Stimulated activated CD4-positive, alpha-beta T cell treated with anti-CD3 and anti-CD28 coated beads, Interleukin-2, amount 100 ng/mL, for 48 hours (primary cell): ENCODE measurements at places on chromosomes 11 and 22.

GRCh38 chr11:126122863-126123262, 60.2 kb upstream of the CDON start:
- no peak for DNase-seq

- no peak for DNase-seq
These were observed 10.0 kb upstream of the RELT start for GRCh38 chr11:73366265-73366610.

DNA sequence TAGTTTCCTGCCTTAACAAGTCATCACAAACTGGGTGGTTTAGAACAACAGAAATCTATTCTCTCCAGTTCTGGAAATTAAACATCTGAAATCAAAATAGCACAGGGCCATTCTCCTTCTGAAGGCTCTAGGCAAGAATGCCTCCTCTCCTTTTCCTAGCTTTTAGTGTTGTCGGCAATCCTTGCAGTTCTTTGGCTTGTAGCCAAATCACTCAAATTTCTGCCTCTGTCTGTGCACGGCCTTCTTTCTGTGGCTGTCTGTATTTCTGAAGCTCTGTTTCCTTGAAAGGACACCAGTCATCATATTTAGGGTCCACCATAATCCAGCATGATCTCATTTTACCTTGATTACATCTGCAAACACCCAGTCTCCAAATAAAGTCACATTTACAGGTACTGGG, 795.5 kb downstream of the METTL15 start:
- no peak for DNase-seq

DNA sequence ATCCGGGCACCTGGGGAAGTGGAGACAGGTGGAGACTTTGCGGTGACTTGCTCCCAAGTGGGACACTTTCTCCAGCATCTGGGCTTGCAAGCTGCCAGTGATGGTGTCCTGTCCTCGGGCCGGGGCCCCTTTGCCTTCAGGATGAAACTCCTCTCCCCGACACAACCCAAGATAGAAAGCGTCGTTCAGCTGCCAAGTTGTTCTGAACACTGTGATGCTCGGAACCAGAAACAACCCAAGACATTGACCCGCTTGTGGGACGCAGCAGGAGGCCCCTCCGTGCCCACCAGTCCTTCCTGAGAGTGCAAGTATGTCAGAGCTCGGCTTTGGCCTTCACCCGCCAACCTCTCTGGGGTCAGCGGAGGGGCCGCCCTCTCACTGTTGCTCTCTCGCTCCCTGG, 31.3 kb downstream of the LINC01488 start:
- DNase-seq = no peak

- DNase-seq = no peak
These were observed 25.1 kb upstream of the FXYD6 start for GRCh38 chr11:117901601-117902000.

DNA sequence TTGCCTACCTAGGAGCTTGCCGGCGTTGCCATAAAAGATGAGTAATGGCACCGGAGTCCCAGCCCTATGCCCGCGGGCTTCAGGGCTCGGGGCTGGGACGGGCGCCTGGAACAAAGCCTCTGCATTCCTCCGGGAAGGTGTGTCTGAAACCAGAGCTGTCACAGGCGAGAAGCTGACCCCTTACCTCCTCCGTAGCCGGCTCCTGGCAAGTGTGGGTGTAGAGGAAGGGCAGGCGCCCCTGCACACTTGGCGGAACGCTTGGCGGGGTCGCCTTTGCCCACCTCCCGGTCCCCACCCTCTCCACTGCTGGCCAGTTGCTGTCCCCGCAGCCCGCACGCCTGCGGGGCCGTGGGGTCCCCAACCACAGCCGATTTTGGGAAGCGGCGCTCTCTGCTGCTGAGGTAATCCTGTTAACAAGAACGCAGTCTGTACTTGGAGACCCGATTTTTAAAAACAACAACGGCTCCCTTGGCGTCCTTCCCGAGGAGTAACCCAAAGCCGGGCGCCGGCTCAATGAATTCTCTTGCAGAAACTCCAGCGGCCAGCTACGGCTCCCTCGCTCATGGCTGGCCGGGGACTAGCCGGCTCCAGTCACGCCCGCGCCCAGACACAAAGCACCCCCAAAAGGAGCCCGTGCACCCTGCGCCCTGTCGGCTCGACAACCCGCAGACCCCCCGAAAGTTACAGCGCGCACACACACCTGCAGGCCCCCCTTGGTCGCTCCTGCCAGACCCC, 89.2 kb downstream of the PLEKHA7 start:
- DNase-seq = no peak

DNA sequence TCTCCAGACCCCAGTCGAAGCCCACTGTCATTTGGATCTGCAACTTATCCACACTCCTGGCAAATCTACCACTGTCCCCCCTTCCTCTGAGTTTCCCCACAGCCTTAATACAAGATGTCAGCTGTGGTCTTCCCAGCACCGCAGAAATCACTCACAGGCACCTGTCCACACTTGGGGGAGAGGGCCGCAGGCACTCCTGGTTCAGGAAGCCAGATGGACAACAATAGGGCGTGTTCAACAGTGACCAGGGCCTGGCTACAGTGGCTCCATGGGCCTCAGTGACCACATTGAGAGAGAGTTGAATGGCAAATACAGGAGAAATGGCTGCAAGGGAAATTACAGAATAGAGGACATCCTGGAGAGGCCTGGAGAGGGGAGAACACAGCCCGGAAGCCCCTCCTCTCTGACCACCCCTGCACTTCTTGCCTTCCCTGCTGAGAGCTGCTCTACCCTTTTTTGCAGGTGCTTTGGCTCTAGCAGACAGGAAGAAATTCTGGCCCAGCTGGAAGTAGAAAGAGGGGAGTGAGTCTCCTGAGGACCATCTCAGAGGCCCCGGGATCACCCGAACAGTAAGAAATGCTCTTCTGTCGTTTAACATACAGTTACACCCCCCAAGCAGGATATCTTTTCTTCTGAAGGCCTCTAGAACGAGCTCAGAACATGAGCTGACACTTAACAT, 164.6 kb downstream of the FEZ1 start:
- DNase-seq = no peak

DNA sequence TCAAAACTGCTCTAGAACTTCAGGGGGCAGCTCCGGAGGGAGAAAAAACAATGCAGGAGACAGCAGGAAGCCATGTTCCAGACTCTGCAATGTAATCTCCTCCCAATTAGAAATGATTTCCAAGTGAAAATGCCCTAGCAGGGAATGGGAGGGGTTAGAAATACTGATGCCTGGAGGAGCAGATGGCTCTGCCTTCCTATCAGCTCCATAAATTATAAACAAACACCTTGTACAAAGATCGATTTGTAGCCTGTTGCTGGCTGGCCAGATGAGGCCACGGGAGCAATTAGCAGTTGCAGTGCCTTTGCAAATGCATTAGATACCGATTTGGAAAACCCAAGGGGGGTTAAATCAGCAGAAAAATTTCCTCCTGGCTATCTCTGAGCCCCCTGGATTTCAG, 46.6 kb upstream of the CHRM4 start:
- no peak for DNase-seq

GRCh38 chr11:108875134-108875533, 210.3 kb downstream of the DDX10 start:
- DNase-seq = no peak

DNA sequence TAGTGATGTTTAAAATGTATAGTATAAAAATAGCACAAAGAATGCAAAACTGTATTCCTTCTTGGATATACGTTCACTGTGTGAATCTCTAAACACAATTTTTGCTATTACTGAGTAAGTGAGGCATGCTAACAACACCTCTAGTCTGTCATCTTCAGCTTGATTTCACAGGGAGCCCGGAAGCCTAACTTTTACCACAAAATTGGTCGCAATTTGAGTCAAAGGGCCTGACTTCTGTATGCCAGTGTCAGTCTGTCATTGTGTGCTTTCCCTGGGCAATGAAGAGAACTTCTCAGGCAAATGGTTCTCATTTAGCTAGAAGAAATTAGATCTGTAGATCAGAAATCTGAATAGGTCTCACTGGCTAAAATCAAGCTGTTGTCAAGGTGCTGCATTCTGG, 1059.5 kb downstream of the FAM181B start:
- DNase-seq = no peak

GRCh38 chr22:46031066-46031465, 54.1 kb upstream of the WNT7B start:
- DNase-seq = no peak

DNA sequence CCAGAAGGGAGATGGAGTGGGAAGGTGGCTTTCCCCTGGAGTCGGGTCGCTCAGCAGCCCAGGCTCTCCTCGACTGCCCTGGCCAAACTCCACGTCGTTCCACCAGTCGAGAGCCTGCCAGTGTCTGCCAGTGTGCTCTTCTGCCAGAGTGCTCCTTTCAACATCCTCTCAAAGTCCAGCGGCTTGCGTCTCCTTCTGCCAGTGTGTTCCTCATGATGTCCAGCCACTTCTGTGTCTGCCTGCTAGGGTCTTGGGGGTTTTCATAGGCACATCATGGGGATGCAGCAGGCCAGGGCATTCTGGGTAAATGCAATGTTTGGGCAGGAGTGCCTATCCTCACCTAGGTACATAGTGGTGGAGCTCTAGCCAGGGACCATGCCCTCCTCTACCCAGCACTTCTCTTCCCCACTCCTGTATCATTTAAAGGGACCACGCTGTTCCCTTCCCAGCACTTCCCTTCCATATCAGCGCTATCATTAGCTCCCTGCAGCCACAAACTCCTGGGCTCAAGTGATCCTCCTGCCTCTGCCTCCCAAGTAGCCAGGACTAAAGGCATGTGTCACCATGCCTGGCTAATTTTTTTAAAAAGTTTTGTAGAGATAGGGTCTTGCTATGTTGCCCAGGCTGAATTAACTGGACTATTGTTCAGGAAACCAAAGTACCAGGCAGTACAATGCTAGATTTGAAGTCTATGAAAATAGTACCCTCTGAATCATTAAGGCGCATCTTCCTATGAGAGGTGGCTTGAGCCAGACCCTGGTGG, 62.9 kb upstream of the CLDN5 start:
- no peak for DNase-seq

DNA sequence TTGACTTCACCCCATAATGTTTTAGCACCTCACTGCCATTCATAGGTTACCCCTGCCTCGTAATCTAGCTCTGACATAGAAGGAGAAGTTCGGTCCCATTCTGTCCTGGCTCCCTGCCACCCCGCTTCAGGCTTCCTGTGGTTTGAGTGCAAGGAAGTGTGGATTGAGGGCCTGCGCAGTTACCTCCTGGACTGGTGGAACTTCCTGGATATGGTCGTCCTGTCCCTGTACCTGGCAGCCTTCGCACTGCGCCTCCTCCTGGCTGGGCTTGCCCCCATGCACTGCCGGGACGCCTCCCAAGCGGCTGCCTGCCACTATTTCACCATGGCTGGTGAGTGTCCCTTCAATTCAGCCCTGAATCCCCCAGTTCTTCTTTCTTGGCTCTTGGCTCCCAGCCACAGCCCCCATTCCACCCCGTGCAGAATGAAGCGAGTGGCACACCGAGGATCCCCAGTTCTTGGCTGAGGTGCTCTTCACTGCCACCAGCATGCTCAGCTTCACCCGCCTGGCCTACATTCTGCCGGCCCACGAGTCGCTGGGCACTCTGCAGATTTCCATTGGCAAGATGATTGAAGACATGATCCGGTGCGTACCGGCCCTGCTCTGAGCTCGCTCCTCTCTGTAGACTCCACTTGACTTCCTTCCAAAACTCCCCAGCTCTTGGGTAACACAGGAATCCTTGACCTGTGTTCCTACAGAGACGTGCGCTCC, 15.4 kb downstream of the ART5 start:
- no peak for DNase-seq

DNA sequence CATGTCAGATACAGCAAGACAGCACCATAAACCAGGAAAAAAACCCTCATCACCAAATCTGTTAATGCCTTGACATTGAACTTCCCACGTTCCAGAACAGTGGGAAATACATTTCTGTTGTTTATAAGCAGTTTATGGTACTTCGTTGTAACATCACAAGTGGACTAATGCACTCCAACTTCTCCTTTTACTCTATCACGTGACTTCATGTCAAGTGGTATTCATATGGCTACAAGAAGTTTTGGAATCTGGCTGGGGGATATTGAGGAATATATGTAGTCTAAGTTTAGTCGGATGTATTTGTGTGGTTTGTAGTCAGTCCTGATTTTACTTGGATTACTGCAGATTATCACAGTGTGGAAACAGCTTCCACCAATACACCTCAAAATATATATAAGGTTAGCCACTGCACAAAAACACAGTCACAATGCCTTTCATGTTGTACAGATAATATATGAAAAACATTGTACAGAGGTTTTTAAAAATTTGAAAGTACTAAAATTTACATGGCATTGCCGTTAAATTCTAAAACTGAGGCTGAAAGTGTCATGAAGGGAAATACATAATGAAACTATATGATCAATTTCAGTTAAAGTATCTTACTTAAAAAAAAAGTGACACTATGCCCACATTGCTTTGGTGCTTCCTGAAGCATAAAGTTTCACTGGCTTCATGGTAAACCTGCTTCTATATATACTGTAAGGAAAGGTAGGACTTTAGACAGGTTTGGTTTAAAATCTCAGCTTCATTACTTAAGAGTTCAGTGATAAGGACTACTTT, 134.1 kb downstream of the CASP12 start:
- DNase-seq = no peak

- no peak for DNase-seq
These were observed 327.4 kb downstream of the MN1 start for GRCh38 chr22:27474112-27474571.
